ENCODE measurements at places on chromosomes 6 and 20. TPM values are rescaled to one million over a fixed set of nuclear protein-coding genes. Genes with fewer than 3 reads are reported as not detected.

The OARD1 gene
- 37.7 TPM for total RNA-seq

The RAMACL gene
- total RNA-seq = 2.2 TPM

The GRM1 gene
- not detected for total RNA-seq

The SIM1 gene
- total RNA-seq = not detected

The GRIK2 gene
- total RNA-seq = 3.3 TPM

The COL20A1 gene
- 0.44 TPM for total RNA-seq

The ELMO2 gene
- total RNA-seq = 51.6 TPM

The FOXC1 gene
- 16.5 TPM for total RNA-seq

GRCh38 chr6:17932330-17932852 lies 55.0 kb downstream of the KIF13A start:
- DNase-seq = peak; percentile 8

- DNase-seq = no peak
Observed at GRCh38 chr6:75776461-75776860, 27.4 kb downstream of the MYO6 start.

DNA sequence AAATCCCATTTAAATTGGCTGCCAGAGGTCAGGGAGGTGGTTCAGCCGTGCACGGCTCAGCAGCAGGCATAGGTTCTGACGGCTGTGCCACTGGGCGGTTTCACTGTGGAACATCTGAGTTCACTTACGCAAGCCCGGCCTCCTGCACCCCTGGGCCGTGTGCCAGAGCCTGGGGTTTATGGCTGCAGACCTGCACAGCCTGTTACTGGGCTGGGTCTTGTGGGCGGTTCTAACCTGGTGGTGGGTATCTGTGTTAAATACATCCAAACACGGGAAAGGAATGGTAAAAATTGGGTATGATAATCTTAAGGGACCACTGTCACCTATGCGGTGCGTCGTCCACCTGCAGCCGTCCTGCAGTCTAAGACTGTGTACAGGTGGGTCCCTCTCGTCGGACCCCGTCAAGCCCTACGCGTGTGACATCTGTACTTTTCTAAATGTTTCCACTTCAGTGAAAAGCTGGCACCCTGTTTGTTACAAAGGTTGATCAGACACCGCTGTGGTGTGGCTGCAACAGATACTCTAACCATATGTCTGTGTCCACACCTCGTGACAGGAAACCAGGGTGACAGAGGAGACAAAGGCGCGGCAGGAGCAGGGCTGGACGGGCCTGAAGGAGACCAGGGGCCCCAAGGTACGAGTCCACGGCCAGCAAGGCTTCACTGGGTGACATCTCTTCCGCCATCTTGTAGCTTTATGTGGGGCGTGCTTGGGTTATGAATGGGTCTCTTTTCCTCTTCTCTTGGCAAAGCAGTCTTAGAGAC lies 21.5 kb downstream of the COL9A3 start:
- DNase-seq = no peak

GRCh38 chr6:53803081-53803860 lies 8.5 kb downstream of the LRRC1 start:
- no peak for DNase-seq

GRCh38 chr20:23629017-23629541 lies 8.7 kb downstream of the CST3 start:
- DNase-seq = peak; percentile 28

DNA sequence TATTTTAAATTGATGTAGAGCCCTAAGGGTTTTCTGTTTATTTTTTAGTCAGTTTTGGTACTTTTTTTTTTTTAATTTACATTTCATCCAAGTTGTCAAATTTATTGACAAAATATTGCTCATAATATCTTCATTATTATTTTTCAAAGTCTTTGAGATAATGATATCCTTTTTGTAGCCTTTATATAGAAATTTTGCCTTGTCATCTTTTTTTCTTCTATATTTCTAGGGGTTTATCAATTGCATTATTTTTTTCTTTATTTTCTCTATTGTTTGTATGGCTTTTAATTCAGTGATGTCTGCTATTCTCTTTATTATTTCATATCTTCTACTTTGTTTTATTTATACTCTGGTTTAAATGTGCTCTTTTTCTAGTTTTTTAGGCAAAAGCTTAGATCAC lies 863.0 kb upstream of the GJE1 start:
- DNase-seq = no peak

- DNase-seq = no peak
Observed at GRCh38 chr6:137265561-137266308, 46.5 kb upstream of the IFNGR1 start.

- DNase-seq = no peak
Observed at GRCh38 chr6:160035693-160036330, 66.9 kb downstream of the IGF2R start.

DNA sequence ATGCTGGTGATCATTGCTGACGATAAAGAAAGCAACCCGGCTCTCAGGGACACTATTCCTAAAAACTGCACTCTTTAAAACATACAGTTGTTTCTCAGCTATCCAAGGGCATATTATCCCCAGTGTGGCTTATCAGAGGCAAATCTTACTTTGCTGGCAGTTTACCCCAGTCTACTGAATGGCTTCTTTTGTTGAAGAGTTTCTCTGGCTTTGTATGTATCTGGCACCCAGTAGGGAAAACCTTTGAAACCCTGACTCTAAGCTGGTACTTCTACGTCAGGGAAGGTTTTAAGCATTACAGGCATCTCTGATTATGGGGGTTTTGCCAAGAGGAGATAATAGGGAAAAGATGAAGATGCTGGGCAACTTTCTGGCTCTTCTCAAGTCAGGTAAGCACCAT lies 637.6 kb upstream of the CHD6 start:
- DNase-seq = no peak

DNA sequence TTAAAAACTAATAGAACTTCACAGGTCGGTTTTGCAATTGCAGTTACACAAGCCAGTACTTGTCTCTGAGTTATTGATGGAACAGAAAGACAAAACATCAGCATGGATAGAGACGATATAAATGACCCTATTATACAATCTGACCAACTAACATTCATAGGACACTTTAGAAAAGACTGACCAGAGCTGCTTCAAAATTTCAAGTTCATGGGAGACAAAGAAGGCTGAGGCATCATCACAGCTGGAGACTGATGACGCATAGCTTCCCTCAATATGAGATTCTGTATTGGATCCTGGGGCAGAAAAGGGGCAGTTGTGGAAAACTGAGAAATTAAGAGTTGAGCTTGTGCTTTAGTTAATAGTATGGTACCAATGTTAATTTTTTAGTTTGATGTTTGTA lies 174.0 kb downstream of the THBS2 start:
- no peak for DNase-seq

- DNase-seq = no peak
Observed at GRCh38 chr6:19976411-19977129, 139.4 kb downstream of the ID4 start.

DNA sequence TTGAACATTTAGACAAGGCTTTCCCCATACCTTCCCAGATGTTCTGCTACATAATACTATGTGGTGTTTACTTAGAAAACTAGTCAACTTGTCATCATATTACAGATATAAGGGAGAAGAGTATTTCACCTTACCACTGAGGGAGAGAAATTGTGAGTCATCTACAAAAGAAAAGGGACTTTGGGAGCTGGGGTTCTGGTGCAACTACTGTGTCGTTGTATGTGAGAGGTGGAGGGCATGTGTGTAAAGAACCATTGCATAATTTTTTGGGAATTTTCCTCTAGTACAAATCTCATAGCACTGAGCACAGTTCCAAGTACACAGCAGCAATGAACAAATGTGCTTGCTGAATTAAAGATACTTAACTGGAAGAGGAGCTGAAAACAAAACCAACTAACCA lies 665.6 kb downstream of the DHX35 start:
- no peak for DNase-seq

GRCh38 chr6:45614488-45615285 lies 237.0 kb upstream of the SUPT3H start:
- no peak for DNase-seq

- no peak for DNase-seq
Observed at GRCh38 chr6:110520209-110520965, 44.0 kb upstream of the SLC22A16 start.

DNA sequence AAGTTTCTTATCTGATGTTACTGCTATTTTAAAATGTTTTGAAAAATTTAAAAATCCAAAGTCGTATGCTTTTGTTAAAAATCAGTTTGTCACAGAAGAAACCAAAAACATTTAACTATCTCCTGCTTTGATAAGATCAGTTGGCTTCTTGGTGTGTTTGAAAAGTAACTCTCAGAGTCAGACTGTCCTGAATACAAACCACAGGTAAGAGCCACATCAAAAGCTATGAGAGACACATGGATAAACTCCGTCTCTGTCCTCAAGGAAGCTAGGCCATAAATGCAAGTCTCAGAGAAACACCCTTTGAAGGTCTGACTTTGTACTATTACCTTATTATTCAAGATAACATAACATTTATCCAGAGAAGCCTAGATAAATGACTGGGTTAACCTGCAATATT lies 7.7 kb downstream of the HBS1L start:
- no peak for DNase-seq

- no peak for DNase-seq
Observed at GRCh38 chr6:30894935-30895334, 10.6 kb downstream of the DDR1 start.

- no peak for DNase-seq
Observed at GRCh38 chr6:110951986-110952794, 6.3 kb upstream of the GTF3C6 start.
